NCI-H226 (cell line): ENCODE measurements at places on chromosomes 6 and 20.

DNA sequence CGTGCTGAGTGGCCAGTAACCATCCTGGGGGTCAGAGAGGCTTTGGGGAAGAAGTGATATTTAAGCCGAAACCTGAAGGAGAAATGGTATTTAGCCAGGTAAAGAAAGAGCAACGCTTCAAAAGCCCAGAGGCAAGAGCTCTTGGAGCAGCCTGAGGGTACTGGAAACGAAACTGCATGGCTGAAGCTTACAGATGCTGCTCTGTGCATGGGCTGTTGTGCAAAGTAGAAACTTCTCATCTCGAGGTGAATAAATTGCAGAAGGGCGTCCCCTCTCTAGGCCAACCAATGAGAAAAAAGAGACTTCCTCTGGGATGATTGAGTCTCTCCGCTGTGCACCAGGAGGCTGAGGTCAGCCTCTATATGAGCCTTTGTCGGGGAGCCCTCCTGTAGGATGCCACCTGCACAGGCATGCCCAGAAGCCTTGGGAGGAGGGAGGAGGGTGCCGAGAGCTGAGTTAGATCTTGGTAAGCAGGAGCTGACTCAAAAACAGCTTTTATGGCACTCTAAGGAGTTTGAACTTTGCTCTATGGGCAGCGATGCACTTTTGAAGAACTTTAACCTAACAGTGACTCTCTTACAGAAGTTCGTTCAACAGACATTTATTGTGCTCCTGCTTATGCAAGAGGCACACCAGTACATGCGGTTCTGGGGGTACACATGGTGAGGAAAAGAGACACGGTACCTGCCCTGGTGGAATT, 61.6 kb upstream of the EDN1 start:
- no peak for DNase-seq

DNA sequence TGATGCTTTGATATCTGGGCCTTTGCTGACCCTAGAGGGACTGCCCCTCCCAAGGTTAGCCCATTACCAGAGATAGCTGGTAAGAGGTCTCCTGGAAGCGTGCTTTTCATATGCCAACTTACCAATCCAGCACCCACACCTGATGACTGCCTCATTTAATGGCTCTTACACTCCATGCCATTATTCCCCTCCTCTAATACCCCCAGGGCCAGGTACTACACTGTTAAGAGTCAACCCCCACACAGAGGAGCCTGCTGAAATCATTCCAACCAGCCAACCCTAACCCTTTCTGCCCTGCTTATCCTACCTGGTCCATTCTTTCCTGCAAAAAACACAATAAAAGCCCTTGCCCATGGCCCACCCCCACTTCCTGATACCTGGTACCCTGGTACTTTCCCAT, 736.8 kb upstream of the SLC35B3 start:
- DNase-seq, result no peak

GRCh38 chr20:3613821-3614440, 49.3 kb downstream of the GFRA4 start:
- DNase-seq, result no peak

DNA sequence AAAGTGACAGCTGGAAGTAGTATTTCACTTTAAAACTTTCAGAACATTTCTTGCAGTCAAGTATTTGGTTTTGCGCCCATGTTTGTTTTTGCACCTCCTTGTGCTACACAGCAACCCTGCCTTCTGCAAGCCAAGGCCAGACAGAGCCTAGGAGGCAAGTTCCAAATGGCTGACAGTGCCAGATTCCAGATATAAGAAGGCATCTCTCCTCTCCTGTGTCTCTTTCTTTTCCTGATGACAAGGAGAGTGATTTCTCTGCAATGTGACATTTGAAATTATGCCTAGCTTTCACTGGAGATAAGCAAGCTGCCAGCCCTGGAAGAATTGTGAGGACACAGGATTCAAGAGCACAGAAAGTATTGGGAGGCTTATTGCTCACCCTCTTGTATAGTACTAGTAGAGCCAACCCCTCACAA, 149.1 kb upstream of the TENT5A start:
- no peak for DNase-seq

DNA sequence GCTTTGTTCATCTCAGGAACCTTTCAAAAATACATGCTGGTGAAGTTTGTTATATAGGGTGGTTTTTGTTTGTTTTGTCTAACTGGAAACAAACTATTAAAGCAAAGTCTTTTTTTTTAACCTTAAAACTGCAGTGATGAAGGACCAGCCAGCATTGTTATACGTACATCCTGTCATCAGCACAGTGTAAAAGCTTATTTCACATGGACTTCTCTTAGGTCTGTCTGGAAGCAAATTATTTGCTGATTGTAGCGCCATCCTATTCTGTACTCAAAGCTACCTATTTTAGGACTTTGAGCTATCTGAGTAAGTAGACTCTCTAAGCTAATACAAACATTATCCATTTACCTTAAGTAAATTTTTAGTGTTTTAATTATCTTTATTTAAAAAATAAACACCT, 61.7 kb downstream of the SNX9 start:
- DNase-seq, result no peak

GRCh38 chr6:42047790-42048405, 2.4 kb upstream of the TAF8 start:
- no peak for DNase-seq

DNA sequence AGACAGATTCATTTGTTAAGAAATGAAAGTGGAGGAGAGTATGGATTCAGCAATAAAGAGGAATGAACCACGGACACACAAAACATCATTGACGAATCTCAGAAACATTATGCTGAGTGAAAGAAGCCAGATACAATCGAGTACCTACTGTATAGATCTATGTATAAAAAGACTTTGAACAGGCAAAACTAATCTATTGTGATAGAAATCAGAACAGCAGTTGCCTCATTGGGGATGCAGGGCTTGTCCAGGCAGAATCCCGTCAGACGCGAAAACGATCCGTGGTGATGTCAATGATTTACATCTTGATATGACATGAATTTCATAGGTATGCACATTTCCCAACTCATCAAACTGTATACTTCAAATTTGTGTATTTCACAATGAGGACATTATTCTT, 265.2 kb downstream of the CBLN4 start:
- no peak for DNase-seq

- no peak for DNase-seq
Observed at GRCh38 chr6:40112350-40112749, 178.1 kb upstream of the MOCS1 start.

DNA sequence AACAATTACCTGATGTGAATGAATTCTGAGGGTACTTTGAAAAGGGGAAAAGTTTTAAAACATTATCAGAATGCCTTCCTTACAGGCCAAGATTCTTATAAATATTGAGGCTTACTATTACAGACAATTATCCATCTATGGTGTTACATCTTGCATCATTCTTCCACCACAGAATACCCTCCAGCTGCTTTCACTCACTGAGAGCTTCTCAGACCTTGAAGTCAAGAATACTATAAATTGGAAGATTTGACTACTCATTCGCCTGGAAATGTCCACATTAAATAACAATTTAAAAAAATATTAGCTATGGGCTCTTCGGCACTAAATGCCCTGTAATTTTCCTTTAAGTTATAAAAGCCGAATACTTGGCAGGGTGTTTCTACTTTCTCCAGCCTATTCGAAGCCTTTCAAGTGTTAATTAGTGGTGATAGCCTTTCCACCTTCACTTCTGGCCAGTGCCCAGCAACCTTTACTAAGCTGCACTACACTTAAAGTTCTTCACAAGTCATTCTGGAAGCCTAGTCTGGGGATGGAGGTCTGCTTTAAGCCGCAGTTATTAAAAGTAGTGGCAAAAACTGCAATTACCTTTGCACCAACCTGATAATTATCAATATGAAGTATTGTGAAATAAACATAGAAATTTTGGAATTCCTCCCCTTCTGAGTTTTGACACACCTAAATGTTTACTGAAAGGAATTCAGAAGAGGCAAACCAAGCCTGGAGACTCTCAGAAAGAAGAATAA, 100.9 kb downstream of the BMP5 start:
- no peak for DNase-seq

GRCh38 chr6:64252256-64252655, 616.7 kb downstream of the PHF3 start:
- DNase-seq, result no peak
